RWPE2 (cell line): ENCODE measurements at places on chromosomes 16 and 17.
A peak's percentile ranks its signal among the peaks of the same experiment; 100 is the strongest.

DNA sequence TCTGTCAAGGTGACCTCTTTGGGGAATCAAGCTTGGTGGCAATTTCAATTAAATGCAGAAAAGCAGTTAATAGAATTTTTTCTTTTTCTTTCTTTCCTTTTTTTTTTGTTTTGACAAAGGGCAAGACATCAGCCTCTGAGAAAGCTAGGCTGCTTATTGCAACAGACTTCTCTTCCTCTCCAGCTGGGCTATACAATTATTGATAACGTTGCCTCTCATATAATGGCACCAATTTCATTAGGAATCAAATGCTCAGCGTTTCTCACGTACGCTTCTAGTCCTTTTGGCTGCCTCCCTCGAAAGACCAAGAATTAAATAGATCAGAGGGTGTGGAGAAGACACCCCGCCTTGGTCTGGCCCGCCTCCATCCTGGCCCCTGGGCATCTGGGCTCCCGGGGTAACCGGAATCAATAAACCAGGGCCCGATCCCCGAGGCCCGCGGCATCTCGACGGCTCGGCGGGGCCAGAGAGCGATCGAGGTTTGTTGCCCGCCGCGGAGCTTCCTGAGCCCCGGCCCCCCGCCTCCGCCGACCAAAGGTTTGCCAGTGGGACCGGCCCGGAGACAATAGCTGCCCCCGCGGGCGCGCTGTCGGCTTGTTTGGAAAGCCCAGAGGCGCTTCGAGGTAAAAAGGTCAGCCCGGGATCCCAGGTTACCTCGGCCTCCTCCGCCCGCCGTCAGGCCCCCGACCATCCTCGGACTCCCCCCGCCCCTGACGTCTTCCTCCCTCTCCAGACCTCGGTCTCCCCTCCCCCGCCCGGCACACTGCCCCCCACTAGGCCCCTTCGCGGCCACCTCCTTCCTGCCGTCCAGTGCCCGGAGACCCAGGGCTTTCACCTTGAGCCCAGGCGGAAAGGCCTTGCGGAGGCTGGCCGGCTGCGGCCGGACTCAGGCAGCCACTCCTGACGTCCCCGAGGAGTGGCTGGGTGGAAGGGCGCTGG is 3.9 kb downstream of the HOXB1 start:
- DNase-seq: peak; percentile 45

- no peak for DNase-seq
Observed at GRCh38 chr17:9531034-9531433, 44.6 kb downstream of the STX8 start.

GRCh38 chr16:77246150-77246549 is 46.9 kb downstream of the SYCE1L start:
- no peak for DNase-seq

GRCh38 chr17:16456742-16457316 is 35.2 kb downstream of the LRRC75A start:
- DNase-seq: no peak

DNA sequence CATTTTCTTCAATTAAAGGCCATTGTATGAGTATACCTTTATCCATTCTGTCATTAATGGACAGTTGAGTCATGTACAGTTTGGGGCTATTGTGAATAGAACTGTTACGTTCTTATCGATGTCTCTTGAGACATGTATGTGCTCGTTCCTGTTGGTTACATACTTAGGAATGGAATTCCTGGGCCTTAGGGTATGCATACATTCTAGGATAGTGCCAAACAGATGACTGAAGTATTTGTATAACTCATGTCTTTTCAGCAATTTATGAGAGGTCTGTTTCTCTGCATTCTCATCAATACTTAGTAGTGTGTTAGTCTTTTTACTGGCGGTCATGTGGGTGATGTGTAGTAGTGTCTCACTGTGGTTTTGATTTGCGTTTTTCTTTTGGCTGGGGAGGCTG is 81.2 kb downstream of the USP22 start:
- no peak for DNase-seq

GRCh38 chr17:41540921-41541625 is 13.0 kb upstream of the KRT19 start:
- no peak for DNase-seq

GRCh38 chr17:46038937-46039336 is 39.9 kb downstream of the STH start:
- DNase-seq: no peak

DNA sequence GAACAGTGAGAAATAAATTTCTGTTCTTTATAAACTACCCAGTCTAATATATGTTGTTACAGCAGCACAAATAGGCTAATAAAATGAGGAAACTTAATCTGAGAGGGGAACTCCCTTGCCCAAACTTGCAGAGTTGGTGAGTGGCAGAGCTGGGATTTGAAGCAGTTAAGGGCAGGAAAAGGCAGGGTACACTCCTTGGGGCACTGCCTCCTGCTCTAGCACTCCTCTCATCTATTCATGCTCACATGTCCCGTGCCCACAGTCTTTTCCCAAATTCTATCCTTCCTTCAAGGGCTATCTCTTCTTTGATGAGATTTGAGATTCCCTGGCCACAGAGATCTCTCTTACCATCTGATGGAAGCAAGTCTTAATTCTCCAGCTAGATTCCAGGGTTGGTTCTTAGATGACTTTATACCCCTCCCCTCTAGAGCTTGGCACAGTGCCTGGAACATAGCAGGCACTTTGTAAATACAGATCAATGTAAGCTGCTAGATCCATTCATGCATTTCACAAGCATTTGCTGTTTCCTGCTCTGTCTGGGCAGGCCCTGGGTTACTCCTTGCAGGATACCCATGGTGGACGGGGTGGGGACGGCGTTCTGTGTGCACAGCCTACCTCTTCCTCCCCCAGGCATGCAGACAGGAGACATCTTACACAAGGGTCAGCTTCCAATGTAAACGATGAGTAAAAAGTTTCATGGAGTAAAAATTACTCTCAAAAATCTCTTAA is 39.2 kb upstream of the ABCC12 start:
- DNase-seq: peak; percentile 98

GRCh38 chr17:6110592-6110991 is 40.4 kb downstream of the WSCD1 start:
- no peak for DNase-seq

DNA sequence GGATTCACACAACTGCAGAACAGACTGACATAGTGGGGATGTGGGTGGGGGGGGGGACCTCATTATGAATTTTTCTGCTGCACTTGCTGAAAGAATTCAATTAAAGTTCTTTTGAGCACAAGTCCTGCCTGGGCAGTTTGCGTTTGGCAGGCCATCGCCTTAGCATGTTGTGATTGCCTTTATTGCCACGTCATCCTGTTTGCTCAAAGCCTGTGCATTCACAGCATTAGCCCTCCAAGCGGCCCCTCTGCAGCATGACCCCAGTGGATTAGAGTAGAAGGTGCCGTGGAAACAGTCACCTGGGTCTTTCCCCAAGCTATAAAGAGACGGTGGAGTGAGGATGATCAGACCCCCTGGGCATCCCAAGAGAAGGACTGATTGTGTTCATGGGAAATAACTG is 17.2 kb downstream of the MSI2 start:
- no peak for DNase-seq

DNA sequence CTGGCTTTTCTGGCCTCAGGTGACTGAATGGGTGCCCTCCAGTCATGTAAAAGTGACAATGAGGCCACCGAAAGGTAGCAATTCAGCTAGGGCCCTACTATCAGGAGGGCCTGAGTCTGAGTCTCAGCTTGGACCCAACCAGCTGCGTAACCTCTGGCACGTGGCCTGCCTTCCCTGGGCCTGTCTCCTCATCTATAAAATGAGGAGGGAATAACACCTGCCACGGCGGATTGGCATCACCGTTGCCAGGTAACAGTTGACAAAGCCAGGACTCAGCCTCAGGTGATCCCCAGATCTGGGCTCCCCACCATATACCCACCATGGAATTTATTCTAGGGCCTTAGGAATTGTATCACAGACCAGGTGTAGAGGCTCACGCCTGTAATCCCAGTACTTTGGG is 217.1 kb downstream of the KATNIP start:
- no peak for DNase-seq

GRCh38 chr17:7177954-7178477 is 1.2 kb downstream of the ASGR1 start:
- no peak for DNase-seq

DNA sequence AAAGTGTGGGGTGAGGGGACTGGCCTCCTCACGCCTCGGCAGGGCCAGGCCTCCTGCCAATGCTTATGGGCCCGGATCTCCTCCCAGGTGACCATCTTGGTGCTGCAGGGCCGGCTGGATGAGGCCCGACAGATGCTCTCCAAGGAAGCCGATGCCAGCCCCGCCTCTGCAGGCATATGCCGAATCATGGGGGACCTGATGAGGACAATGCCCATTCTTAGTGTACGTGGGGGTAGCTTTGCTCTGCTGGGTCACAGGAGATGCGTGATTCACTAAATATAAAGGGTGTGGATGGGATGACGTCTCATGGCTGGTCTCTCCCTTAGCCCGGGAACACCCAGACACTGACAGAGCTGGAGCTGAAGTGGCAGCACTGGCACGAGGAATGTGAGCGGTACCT is 19.5 kb downstream of the NUP85 start:
- no peak for DNase-seq

GRCh38 chr17:43043307-43043706 is 18.3 kb downstream of the RND2 start:
- no peak for DNase-seq
